CD4-positive, CD25-positive, alpha-beta regulatory T cell (primary cell): ENCODE measurements at places on chromosomes 16 and 17.

- no peak for DNase-seq
Measured at GRCh38 chr16:77276661-77277060, 77.5 kb downstream of the SYCE1L start.

GRCh38 chr16:54462151-54462651, 175.6 kb upstream of the IRX3 start:
- DNase-seq: no peak

- no peak for DNase-seq
Measured at GRCh38 chr17:50693036-50693682, 14.6 kb downstream of the ANKRD40 start.

DNA sequence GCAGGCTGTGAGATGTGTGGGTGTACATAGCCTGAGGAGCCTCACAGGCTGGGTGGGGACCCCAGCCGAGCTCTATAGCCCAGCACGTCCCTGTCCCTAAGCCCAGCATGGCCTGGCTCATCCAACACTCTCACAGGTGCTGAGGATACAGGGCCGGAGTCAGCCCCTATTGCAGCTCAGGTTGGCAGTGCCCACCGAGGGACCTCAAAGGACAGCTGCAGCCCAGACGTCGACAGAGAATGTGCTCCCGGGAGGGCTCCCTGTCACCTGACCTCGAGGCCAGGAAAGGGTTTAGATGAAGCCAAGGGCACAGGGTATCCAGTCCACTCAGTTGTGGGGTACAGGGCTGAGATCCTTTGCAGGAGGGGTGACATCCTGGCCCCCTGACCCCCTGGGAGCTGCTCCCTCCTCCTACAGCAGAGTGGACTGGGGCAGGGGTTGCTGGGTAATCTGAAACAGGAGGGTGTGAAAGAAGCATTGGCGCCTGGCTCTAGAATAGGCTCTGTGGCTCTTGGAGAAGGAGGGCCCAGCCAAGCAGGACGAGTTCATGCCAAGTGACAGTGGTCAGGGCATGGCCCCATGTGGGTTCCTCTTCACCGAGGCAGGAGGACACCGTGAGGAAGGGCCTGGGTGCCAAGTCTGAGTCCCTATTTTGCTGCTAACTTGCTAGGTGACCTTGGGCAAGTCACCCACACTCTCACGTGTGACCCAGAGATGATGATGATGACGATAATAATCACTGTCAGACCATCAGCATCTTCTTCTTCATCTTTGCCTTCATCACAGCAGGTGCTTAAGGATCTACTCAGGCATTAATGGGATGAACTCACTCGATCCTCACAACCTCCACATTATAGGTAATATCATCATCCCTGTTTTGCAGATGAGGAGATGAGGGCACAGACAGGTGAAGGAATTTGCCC, 68.0 kb downstream of the RMI2 start:
- no peak for DNase-seq
